ENCODE measurements at places on chromosomes 6 and 20.

- DNase-seq: no peak
Observed at GRCh38 chr20:20373091-20373571, 5.2 kb downstream of the INSM1 start.

DNA sequence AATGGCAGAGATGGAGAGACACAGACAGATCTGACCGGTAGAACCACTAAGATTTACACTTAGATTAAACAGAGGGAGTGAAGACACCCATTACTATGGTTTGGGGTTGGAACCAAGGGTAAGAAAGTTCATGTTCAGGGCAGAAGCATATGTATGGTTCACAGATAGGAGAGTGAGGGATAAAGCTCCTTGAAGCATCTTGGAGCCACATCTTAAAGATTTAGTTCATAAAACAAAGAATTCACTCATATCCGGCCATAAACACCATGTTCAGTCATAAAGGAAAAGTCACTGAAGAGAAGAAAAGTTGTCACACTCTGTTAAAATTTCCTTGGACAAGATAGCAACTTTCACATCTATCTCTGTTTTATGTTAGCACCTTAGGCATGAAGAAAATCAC, 18.0 kb downstream of the STX7 start:
- no peak for DNase-seq

GRCh38 chr6:11947063-11947462, 65.0 kb upstream of the HIVEP1 start:
- DNase-seq: no peak

DNA sequence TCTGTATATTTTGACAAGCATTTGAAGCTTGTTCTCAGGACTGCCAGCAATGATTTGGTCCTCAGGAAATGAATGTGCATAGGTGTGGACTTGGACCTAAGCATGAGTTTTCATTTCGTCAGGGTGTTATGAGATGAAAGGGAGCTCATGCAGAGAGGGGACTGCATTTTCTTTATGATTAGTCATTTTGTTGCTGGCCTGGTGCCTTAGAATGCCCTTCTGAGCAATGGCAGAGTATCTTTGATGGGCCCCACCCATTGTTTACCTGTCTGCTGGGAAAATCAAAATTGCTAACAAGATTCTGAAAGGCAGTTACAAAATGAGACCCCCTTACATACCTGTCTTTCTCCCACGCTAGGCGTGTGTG, 51.5 kb upstream of the MTHFD1L start:
- DNase-seq: no peak

GRCh38 chr6:118581489-118581959, 33.4 kb downstream of the PLN start:
- DNase-seq: no peak

GRCh38 chr20:55273149-55273548, 732.2 kb downstream of the CBLN4 start:
- no peak for DNase-seq

DNA sequence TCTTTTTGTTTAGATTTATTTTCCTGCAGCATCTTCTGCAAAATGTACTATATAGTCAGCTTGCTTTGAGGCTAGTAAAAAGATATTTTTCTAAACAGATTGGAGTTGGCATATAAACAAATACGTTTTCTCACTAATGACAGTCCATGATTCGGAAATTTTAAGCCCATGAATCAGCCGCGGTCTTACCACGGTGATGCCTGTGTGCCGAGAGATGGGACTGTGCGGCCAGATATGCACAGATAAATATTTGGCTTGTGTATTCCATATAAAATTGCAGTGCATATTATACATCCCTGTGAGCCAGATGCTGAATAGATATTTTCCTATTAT, 3.2 kb downstream of the FOXC1 start:
- peak; percentile 71 for DNase-seq

GRCh38 chr6:80094017-80094416, 12.5 kb upstream of the BCKDHB start:
- DNase-seq: peak; percentile 24

GRCh38 chr6:159043947-159044346, 844 bp downstream of the TAGAP start:
- no peak for DNase-seq
